ENCODE measurements at places on chromosomes 4 and X.
A peak's percentile ranks its signal among the peaks of the same experiment; 100 is the strongest.

DNA sequence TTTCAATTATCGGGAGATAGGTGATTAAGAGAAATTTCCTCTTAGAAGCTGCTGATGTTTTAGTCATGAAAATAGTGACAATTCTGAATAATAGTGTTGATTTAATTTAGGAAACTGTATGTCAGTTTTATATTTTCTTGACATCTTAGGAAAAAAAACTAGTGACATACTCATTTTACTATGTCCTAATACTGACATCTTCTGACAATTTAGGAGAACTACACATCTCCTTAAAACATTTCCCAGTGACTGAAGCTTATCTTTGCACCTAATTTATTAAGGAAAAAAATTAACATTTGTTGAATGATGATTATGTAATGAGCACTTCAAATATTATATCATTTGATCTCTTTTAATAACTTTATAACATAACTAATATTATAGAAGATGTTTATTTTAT, 42.0 kb upstream of the RBMXL3 start:
- no peak for DNase-seq

- DNase-seq: no peak
These were observed 433.4 kb downstream of the PDGFC start for GRCh38 chr4:156538210-156538609.

DNA sequence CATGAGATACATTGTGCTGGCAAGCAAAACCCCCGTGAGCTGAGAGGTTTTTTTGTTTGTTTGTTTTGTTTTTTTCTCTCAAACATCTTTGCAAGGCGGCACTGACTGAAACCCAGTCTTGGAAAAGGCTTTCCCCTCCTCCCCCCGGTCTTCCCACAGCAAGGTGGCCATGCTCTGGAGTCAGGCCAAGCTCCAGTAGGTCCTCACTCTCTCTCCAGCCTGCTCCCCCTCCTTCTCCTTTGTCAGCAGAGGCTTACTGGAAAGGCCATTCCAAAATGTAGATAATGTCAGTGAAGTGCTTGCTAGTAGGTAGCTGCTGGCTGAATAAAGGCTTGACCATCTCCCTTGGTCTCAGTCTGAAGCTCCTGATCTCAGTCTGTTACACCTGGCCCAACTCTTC, 32.6 kb downstream of the FRMPD3 start:
- no peak for DNase-seq

GRCh38 chrX:80817002-80817401, 7.3 kb upstream of the BRWD3 start:
- no peak for DNase-seq

DNA sequence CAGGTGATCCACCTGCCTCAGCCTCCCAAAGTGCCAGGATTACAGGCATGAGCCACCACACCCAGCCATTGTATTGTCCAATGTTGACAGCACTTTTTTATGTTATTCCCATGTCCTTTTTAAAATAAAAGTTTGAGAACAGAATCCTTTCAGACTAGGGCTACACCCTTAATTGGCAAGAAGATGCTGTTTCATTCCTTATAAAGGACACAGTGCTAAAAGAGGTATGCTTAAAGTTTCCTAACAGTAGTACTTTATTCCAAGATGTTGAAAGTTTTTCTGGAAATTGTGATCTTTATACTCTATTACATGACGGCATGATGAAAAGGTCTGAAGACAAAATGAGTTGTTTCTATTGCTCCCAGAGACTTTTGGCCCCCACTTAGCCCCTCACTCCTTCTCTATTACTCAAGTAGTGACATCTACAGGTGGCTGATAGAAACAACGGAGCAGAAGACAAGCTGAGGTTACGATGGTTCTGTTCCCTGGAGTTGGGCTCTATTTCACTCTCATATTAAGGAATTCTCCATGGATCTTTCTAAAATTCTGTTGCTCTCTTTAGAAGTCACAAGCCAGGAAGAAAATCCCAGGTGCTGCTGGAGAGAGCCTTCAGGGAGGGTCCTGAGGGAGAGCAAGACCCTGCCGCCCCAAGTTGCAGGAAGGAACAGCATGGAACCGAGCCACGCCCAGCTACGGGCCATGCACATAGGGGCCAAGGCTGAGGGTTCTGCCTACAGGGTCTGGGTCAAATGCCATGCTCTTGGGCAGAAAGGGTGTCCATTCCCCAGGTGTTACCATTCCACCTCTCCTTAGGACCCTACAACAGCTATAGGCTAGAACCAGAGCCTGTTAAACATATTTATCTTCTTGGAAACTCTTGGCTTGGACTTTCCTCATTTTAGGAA, 22.8 kb downstream of the RPL9 start:
- no peak for DNase-seq

GRCh38 chr4:71785959-71786358, 2.1 kb upstream of the GC start:
- no peak for DNase-seq

- DNase-seq: no peak
These were observed 44.3 kb downstream of the GALNTL6 start for GRCh38 chr4:171857302-171858012.

DNA sequence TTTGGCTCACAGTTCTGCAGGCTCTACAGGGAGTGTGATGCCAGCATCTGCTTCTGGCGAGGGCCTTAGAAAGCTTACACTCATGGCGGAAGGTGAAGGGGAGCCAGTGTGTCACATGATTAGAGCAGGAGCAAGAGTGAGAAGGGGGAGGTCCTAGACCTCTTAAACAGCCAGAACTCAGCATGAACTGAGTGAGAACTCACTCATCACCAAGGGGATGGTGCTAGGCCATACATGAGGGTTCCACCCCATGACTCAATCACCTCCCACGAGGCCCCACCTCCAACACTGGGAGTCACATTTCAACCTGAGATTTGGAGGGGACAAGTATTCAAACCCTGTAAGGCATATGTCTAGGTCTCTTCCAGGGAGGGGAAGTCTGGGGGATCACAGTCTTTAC, 33.4 kb downstream of the SPRY1 start:
- no peak for DNase-seq

- DNase-seq: no peak
These were observed 71.3 kb downstream of the PRPS1 start for GRCh38 chrX:107699616-107700015.

DNA sequence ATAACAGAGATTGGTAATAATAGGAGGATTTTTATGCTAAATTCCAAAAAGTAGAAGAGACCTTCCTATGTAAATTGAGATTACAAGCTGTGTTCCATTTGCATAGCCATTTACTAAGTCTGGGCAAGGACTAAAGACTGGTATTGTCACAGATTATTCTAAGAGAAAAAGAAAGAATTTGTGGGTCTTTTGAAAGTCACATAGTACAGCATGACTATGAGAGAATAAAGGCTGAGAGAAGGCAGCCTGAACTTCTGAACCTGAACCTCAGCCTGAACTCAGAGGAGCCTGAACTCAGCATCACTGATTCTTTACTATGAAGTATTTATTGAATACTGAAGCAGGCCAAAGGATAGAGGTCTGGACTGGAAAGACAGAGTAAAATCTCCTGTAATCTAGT, 297.5 kb downstream of the STPG2 start:
- DNase-seq: no peak

DNA sequence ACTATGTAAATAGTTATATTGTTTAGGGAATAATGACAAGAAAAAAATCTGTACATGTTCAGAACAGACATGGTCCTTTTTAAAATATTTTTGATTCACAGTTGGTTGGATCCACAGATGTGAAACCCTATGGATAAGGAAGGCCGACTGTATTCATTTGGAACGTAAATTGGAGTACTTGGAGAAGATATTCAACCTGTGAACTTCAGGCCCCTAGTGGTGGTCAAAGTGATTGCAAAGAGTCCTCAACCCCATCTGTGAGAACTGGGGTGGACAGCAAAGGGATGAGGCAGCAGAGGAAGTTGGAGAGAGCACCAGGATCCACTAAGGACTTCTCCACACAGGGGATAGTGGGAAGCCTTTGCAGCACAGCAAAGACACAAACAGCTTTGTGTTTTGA, 6.2 kb upstream of the CXCL13 start:
- DNase-seq: peak; percentile 10

Data from NCI-H146 (cell line).